Activated naive CD8-positive, alpha-beta T cell treated with anti-CD3 and anti-CD28 coated beads, Interleukin-2, amount 50 U/mL, for 16 hours (primary cell): ENCODE measurements at places on chromosomes 4 and X.

DNA sequence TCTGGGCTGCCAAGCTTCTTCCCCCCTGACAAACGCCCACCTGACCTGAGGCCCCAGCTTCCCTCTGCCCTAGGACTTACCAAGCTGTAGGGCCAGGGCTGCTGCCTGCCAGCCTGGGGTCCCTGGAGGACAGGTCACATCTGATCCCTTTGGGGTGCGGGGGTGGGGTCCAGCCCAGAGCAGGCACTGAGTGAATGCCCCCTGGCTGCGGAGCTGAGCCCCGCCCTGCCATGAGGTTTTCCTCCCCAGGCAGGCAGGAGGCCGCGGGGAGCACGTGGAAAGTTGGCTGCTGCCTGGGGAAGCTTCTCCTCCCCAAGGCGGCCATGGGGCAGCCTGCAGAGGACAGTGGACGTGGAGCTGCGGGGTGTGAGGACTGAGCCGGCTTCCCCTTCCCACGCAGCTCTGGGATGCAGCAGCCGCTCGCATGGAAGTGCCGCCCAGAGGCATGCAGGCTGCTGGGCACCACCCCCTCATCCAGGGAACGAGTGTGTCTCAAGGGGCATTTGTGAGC lies 37.0 kb downstream of the HTRA3 start:
- DNase-seq, result no peak

GRCh38 chrX:152968193-152968592 lies 25.7 kb downstream of the PNMA5 start:
- no peak for DNase-seq

GRCh38 chr4:161653697-161654096 lies 510.1 kb downstream of the FSTL5 start:
- no peak for DNase-seq

GRCh38 chr4:112245383-112245782 lies 13.8 kb downstream of the AP1AR start:
- DNase-seq, result no peak

GRCh38 chr4:2482693-2483092 lies 13.8 kb downstream of the RNF4 start:
- no peak for DNase-seq

DNA sequence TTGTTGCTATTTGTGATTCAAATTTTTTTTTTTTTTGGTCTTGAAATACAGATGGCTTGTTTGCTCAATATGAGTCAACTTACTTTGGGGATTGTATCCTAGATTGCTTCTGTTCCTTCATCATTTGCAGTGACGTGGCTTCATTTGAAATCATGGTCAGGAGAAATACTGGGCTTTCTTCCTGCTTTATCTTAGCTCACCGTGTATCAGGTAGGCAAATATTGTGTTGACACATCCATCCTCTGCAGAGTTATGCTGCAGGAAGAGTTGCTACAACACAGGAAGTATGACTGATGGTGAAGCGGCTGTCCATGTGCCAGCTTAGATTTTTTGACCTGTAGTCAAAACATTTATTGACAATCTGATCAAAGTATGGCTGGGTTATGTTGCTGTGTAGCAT lies 232.2 kb downstream of the C4orf33 start:
- DNase-seq, result no peak

DNA sequence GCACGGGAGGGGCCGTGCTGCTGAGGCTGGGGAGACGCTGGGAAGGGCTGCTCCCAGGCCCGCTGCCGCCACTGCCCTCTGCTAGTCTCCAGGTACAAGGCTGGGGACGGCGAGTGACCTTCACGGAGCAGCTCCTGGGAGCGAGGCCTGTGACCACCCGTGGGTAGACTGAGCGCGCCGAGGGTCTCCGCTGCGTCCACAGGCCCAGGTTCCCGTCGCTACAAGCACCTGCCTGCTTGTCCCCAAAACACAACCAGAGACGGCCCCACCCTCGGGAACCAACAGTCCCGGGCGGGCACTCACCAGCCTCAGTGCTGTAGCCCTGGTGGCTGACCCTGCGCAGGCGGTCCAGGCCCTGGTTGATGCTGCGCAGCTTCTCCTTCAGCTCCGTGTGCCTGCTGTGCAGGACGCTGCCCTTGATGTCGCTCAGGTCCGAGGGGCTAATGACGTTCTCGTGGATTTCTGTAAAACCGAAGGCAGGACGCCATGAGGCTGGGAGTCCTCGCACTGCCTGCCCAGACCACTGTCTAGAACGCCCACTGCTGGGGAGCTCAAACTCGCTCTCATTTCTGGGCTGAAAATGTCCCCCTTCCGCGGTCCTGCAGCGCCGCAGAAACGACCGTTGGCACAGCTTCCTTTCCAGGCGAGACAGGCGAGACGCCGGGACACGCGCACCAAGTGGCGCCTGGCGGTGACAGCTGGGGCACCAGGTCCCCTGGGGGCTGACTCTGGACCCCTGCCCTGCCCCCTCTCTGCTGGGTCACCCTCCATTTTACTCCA lies 14.3 kb downstream of the LRPAP1 start:
- DNase-seq, result no peak

DNA sequence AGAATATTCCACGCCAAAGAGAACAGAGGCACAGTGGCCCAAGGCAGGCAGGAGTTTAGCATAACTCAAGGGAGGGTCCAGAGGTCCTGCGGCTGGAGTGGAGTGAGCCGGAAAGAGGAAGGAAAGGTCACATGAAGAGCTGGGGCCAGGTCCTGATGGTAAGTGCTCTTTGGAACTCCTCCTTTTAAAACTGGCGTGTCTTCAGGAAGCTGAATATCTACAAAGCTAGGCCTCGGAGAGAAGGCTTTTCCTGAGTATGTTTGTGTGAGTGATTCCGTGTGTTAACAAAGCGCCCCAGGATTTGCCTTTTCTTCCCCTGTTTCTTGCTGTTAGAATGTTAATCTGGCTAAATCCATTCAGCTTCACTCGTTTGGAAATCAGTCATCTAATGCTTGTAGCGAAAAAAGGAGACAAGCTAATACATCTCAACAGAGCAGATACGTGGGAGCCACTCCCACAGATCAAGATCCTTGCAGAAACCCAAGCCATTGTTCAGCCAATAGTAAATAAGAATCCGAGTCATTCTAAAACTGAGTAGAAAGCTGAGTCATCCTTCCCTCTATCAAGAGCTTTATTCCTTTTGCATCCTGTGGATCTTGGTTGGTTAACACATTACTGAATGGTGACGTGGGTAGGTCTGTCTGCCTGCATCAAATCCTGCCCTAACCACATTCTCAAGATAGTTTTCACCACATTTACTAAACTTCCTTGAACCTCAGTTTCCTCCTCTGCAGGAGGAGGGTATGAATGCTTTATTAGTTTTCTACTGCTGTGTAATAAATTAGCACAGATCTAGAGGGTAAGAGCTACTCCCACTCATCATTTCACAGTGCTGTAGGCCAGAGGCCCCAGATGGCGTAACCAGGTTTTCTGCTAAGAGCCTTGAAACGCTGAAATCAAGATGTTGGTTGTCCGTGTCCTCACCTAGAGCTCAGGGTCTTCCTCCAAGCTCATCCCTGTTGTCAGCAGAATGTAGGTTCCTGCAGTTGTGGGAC lies 43.2 kb upstream of the RBM47 start:
- no peak for DNase-seq

DNA sequence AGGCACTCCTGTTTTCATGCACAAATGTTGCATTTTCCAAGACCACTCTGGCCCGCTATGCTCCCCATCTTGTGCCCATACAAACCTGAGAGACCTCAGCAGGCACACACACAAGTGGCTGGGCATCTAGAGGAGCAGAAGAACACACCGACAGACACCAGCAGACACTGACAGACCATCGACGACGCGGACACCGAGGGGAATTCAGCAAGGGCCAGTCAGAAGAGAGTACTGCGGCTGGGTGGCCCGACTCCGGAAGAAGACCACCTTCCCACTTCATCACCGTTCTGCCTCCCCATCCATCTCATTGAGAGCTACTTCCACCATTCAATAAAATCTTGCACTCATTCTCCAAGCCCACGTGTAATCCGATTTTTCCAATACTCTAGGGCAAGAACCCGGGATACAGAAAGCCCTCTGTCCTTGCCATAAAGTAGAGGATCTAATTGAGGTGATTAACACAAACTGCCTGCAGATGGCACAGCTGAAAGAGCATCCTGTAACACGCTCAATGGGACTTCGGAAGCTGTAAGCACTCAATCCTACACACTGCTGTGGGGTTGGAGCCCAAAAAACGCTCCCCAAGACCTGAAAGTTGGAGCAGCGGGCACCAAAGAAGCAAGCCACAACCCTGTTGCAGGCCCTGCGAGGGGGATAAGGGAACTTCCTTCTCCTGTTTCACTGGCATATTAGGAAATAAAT lies 780.9 kb downstream of the ARAP2 start:
- DNase-seq, result no peak

GRCh38 chrX:20218836-20219505 lies 47.7 kb downstream of the RPS6KA3 start:
- DNase-seq, result no peak

- no peak for DNase-seq
Observed at GRCh38 chr4:154622598-154622997, 10.1 kb upstream of the FGG start.

DNA sequence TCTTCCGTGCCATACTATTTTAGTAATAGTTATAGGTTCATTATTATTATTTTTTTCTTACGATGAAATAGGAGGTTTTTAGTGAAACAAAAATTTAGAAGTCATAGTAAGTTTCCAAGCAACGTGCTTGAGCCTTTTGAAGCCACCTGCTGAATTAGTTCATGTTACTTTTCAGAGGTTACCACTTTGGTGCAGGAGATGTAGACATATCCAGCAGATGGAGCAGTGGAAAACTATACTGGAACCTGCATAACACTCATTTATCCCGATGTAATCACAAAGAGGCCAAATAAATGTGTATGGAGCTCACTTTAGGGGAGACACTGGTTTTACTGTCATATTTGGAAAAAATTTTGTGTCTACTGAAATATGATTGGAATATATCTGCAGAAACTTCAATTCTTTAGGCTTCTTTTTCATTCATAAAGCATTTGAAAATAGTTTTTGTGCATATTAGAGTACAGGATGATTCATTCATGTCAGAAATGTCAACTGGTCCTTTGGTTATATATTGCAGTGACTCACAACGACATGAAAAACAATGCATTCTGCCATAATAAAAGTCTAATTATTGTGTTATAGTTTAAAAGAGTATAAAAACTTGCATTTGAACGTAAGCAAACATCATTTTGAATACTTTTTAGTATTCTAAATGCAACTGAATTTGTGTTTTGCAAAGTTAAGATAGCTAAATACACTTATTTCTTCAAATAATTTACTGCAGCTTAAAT lies 2182.9 kb upstream of the TENM3 start:
- DNase-seq, result no peak

GRCh38 chr4:1501754-1502500 lies 95.7 kb upstream of the NKX1-1 start:
- no peak for DNase-seq

- no peak for DNase-seq
Observed at GRCh38 chr4:74942918-74943253, 10.0 kb downstream of the PARM1 start.

DNA sequence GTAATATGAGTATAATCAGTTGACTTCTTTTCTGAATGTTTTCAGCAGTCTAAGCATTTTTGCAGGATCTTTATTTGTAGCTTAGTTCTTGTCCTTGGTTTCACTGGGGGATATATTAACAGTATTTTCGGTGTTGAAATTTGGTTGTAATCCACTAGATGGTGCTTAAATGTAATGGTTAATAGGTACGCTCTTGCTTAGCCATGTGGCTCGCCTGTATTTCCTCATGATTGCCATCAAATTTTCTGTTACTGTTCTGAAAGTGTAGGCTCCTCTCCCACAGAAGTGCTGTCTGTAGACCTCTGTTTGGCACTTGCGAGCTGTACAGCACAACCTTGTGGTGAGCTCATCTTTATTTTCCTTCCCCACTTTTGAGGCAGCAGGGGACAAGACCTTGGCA lies 3.9 kb upstream of the FAAH2 start:
- DNase-seq, result no peak

GRCh38 chr4:85724791-85725563 lies 250.0 kb downstream of the ARHGAP24 start:
- DNase-seq, result no peak

GRCh38 chr4:75995727-75996126 lies 5.0 kb upstream of the SDAD1 start:
- DNase-seq, result no peak

DNA sequence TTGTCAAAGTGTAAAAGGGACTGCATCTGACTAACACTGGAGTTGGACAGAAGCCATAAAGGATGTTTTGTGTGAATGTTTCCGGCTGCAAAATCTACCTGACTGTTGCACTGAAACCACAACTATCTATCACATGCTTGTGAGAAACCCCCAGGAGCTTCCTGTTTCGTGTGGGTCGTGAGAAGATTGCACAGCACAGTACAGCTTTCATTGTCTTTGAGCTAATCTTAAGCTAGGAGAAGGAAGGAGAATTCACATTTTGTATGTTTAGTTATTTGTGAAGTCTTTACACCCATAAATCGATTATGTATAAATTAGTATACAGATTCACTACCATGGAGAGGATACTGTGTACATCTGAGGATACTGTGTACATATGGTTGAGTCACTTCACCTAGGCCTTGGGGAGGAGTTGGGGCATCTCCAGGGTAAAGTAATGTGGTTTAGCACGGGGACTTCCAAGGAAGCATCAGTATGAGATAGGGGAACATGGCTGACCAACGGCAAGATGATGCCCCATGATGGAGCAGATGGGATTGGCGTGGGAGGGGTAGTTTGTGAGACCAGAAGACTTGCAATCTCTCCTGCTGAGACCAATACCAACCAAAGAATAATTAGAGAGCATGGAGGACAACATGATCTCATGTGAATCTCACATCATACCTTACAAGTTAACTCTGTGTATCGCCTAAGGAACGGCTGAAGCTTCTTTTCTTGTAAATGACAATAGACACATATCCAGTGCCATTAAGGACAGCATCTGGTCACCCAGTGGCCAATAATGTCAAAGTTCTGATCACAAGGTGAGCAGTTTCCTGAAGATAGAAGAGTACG lies 43.1 kb upstream of the FAM9C start:
- DNase-seq, result no peak

GRCh38 chr4:6239486-6239885 lies 30.2 kb upstream of the WFS1 start:
- DNase-seq, result no peak

- no peak for DNase-seq
Observed at GRCh38 chrX:73562458-73562857, 539 bp upstream of the CHIC1 start.

DNA sequence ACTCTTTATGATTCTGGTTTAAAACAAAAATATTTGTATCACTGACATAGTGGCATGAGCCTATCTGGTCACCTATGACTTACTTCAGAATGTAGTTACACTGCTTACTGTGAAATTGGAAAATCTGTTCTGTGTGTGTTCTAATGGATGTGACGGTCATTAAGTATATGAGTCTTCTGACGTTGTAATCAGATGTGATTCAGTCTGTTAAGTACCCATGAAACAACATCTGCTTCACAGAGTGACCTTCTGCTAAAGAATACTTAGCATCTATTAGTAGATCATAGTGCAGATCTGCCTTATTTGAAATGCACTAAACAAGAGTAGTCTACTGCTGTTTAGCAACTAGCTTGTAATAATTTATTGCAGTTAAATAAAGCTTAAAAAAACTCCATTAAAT lies 317.1 kb downstream of the DCTD start:
- no peak for DNase-seq

DNA sequence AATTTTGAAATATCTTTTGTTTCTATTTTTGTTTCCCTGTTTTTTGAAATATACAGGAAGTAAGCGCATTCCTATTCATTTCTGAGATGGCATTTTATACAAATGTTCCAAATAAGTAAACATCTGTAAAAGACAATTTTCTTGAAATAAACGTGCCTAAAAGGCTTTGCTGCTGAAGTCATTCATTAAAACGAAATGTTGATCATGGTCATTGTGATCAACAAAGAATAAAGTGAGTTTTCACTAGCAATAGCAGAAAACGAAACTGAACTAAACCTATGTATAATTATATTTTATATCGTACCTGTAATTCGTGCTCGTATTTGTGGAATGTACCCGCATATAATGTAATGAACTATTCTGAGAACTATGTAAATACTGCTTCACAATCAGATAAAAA lies 221.2 kb downstream of the MGST2 start:
- no peak for DNase-seq
